ENCODE measurements at places on chromosomes 7 and 10.

- DNase-seq: no peak
These were observed 334.1 kb downstream of the GLRX3 start for GRCh38 chr10:130470286-130470685.

DNA sequence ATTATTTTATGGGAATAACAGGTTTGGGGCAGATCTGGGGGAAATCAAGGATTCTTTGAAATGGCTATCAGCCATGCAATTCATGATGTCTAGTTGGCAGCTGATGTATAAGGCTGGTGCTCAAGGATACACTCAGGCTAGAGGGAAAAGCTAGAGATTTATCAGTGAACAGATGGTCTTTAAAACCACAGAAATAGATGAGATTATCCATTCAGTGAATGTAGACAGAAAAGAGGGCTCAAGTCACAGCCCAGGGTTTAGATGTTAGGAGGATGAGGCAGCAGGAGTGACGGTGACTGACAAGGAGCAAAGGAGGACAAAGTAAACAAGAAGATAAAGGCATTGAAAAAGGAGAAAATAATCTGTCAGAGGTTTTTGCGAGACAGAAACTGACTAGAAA, 238.7 kb downstream of the CDK14 start:
- DNase-seq: no peak

DNA sequence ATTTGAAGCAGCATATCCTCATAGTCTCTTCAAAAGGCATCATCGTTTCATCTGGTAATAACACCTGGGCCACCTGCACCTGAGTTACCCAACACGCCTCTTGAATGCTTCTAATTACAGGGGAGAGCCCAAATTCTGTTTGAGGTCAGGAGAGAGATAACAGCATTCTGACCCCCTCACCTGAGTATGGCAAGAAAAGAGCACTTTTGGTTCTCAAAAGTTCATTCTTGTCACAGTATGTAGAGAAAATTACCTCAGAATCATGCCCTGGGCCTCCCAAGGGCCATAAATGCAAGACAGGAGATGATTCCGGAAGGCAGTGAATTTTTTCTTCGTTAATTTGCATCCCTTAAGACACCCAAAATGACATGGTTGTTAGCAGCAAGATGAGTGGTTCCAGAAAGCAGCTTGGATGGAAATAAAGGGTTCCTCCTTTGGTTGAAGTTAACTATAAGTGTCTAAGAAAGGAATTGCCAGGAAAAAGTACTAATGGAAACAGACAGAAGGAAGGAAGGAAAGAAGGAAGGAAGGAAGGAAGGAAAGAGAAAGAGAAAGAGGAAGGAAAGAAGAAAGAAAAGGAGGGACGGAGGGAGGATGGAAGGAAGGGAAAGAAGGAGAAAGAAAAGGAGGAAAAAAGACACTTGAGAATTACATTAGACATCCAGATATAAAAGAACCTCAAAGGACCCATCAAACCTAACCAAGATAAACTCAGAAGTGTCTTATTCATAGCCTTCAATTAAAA, 228.4 kb upstream of the RHOBTB1 start:
- DNase-seq: no peak

DNA sequence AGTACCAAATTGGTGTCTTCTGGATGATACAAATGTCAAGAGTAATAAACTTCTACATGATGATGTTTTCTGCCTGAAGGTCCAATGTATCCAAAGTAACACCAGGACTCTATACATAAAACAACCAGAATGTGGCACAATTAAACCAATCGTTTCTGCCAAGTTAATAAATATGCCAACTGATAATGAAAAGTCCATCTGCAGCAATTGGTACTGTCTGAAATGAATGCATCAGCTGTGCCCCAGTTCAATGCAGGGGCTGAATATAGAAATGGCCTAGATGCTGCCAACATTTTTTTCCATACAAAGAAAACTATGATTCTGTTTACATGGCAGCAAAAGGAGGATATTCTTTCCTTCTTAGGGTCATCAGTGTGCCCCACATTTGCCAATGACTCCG, 137.2 kb upstream of the LSM8 start:
- DNase-seq: no peak

DNA sequence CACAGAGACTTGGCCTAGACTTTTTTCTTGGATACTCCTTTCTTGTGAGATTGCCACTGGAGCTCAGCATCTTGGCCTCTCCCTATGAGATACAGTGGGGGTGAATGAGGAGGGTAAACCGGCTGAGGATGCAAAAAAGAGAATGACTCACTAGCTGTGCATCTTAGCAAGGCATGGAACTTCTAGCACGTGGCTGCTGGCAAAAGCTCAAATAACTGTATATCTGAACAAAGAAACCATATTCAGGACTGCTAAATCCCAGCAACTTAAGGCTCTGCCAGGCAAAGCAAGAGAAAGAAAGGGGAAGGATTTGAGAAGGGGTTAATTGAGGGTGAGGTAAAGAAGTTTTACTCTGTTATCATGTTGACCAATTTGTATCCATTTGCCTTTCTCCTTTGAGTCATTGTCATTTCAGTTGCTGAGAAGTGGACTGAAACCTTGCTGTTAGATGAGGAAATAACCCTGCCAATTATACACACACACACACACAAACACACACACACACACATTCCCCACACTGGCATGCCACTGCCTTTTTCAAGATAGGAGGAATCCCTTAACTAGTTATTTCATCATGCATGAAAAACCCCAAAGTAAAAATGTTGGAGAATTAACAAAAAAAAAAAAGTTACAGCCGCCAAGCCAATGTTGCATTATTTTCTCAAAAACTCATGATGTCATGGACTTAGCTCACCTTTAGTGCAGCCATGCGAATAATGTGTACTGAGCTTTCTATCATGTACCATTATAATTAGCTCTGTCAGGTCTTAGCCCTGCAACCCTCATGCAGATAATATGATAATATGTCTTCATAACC, 997.3 kb downstream of the LRMDA start:
- no peak for DNase-seq

DNA sequence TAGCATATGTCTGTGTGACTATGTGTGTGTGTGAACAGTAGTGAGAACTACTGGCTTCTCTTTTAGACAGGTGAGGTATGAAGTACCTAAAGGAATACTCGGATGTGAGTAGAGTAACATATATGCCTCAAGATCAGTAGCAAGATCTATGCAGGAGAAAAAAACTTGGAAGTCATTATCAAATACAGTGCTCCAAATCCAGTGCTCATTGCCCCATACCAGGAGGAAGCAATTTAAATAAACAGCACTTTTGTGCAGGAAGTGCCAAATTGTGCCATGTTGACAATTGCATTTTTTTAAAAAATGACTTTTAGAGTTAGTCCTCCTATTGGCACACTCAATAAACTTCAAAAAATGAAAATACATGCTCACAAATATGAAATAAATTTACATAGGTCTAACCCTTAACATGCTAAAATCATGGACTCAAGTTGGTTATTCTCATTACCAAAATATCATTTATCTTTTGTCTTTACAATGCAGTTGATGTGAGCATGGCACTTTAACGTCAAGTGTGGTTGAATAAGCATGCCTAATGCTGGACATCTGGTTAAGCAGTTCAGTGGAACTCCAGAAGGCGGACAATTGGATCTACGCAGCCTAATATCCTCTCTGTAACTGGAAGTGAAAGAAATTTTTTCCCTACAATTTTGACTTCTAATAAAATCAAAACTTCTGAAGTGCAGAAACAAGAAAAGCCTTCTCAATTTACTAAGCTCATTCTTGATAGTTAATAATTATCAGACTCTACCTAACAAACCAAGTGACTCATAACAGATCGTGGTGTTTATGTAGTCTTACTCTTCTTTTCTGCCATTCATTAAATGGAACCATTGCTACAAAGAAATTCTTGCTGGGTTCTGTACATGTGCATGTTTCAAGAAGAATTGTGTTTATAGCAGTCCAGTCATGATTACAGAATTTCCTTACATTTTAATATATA, 195.2 kb downstream of the MDFIC start:
- no peak for DNase-seq

GRCh38 chr7:157132796-157133195, 5.9 kb upstream of the UBE3C start:
- DNase-seq: no peak

DNA sequence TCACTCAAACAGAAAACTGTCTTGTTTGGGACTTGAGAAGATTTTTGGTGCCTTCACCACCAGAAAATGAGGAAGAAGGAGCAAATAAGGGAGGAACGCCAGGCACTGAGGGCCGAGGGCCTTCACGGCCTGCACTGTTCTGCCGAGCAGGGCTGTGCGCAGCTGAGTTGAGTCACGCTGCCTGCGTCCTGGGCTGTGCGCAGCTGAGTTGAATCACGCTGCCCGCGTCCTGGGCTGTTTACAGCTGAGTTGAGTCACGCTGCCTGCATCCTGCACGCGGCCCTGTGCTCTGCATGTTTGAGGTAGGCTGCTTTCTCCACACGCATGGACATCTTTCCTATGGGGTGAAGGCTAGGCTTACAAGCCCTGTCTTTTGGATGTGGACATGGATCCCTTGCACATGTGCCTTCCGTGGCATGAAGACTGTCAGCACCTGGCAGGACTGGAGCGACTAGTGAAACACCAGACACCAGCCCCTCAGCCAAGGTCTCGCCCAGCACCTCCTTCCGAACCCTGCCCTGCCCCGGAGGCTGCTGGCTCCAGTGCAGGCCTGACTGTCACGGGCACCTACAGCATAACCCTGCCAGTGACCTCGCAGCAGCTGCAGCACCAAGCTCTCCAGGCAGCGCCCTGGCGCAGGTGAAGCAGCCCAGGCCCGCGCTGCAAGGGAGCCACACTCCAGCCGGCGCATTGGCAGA, 96.7 kb downstream of the HTR5A start:
- no peak for DNase-seq

DNA sequence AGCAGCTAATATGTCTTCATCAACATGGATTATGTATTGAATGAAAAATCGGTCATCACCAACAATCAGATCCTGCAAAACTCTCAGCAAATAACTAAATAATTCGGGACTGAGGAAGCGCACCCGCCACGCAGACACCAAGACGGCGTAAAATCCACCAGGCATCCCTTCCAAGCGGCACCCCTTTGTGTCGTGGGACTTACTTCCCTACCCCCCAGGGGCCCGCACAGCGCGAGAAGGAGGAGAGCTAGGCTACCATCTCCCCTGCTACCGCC, 721 bp downstream of the ARL3 start:
- no peak for DNase-seq

- no peak for DNase-seq
These were observed 188.2 kb downstream of the LRMDA start for GRCh38 chr10:75619635-75620034.

DNA sequence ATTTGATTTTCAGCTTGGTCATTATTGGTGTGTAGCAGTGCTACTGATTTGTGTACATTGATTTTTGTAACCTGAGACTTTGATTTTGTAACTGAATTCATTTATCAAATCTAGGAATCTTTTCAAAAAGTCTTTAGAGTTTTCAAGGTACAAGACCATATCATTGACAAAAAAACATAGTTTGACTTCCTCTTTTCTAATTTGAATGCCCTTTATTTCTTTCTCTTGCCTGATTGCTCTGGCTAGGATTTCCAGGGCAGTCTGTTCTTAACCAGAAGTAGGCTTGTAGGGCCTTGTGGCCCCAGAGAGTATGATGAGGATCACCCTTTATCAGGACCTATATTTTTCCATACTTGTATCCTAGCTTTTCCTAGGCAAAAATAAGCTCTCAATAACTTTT, 234.5 kb upstream of the FZD1 start:
- DNase-seq: no peak

GRCh38 chr7:158408318-158408920, 179.2 kb downstream of the PTPRN2 start:
- no peak for DNase-seq

GRCh38 chr7:145643981-145644380, 472.6 kb upstream of the CNTNAP2 start:
- no peak for DNase-seq

- no peak for DNase-seq
These were observed 324.0 kb upstream of the POT1 start for GRCh38 chr7:125253452-125254190.

DNA sequence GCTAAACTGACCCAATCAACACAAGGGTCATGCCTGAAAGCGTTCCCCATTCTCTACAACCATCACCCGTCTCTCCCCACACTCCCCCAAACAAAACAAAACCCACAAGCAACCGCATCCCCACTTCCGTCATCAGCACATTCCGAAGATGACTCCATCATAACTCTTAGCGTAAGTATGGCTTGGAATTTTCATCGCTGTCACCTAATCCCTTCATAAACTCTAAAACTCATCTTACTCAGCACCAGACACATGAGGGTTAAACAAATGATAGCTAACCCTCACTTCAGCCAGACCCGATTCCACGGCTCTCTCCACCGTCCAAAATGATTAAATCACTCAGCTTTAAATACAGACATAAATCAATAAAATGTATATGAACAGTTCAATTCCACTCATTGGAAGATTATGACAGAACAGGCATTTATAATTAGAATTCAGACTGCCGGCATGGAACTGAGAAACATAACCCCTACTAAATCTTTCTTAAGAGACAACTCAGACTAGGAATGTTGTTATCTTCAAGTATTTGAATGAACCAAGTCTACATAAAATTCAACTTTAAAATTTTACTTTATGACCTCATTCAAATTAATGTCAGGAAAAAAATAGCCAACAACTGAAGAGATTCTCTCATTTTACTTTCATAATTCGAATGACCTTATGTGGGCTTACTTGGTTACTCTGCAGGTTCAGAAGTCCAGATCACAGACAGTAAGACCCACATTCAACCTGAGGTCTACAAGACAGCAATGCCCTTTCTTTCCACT, 215.9 kb downstream of the PARD3 start:
- DNase-seq: no peak

DNA sequence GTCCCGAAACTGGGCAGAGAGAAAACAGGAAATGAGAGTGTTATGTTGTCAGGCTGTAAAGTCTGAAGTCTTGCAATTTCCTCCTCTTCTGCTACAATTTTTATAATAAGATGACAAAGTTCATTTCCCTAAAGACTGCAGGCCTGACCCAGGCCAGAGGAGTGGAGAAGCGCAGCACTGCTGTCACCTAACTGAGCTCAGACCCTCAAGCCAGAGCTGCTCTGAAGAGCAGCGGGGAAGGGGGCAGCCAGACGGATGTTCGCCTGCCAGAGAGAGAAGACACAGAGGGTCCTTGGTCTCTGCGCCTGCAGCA, 12.6 kb upstream of the AOAH start:
- DNase-seq: no peak

GRCh38 chr10:4651404-4652037, 174.5 kb upstream of the AKR1E2 start:
- DNase-seq: no peak

DNA sequence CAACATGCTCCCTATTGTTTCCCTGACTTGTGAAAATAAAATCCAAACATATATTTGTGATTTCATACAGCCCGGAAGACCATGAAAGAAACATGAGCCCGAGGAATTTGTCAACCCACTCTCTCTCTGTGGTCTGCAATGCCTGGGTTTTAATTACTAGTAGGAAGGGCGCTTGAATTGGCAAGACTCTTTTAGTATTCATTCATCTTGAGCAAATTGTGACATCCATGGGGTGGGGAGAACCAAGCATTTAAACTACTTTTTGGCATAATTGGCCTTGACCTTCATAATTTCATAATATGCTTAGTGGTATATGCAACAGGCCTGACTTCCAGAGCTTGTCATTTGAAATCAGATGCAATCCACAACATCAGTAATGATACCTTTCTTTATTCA, 142.4 kb upstream of the BMPER start:
- DNase-seq: no peak
